ENCODE measurements at places on chromosomes 2 and 18.

GRCh38 chr2:120896901-120897300 lies 161.2 kb downstream of the GLI2 start:
- no peak for DNase-seq

GRCh38 chr2:128726911-128727310 lies 408.2 kb upstream of the HS6ST1 start:
- no peak for DNase-seq

GRCh38 chr2:215845839-215846586 lies 167.3 kb downstream of the MREG start:
- no peak for DNase-seq

- no peak for DNase-seq
These were observed 7.7 kb downstream of the HJURP start for GRCh38 chr2:233846387-233847247.

DNA sequence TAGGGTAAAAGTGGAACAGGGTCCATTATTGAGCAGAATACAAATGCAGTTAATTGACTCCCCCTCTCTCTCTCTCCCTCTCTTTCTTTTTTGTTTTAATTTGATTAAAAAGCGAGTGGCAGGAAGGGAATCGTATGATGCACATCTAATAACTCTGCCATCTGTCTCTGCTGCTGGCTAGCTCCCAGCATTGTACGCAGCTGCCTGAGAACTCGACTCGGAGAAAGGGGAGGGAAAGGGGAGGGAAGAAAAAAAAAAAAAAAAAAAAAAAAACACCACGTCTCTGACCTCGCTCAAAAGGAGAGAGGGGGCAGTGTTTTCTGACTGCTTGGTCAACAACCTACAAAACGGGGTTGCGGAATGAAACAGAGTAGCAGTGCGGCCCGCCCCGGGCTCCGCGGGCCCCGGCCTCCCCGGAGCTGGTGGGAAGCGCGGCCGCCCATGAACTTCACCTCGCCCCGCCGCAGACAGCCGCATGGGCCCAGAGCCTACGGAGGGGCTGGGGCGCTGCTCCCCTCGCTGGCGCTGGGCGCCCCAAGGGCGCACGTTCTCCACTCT lies 265.7 kb downstream of the TCF4 start:
- DNase-seq = peak; percentile 96

Data from astrocyte of the spinal cord (primary cell).